ENCODE measurements at places on chromosomes 4 and X.

DNA sequence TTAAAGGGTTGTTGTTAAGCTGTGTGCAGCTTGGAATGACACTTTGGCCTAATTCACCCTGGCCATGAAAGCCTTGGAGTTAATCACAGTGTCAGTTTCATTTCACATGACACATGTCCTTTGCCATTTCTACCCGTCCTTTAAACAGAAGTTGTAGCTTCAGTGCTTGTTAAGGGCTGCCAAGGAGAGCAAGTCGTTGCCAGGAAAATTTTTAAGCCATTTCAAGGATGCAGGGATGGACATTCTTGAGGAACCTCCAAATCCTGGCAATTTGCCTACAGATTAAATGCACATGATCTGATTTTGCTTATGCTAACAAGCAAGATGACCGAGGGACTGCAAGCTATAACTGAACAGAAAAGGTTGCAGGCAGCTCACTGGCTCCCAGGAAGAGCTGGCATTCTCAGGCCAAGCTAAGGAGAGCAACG is 40.5 kb downstream of the SETD7 start:
- DNase-seq: no peak

GRCh38 chr4:152460488-152460887 is 75.4 kb downstream of the FBXW7 start:
- DNase-seq: no peak

- no peak for DNase-seq
Observed at GRCh38 chrX:118847676-118848075, 24.1 kb downstream of the ZCCHC12 start.

- no peak for DNase-seq
Observed at GRCh38 chrX:67673741-67674274, 130.0 kb downstream of the AR start.

DNA sequence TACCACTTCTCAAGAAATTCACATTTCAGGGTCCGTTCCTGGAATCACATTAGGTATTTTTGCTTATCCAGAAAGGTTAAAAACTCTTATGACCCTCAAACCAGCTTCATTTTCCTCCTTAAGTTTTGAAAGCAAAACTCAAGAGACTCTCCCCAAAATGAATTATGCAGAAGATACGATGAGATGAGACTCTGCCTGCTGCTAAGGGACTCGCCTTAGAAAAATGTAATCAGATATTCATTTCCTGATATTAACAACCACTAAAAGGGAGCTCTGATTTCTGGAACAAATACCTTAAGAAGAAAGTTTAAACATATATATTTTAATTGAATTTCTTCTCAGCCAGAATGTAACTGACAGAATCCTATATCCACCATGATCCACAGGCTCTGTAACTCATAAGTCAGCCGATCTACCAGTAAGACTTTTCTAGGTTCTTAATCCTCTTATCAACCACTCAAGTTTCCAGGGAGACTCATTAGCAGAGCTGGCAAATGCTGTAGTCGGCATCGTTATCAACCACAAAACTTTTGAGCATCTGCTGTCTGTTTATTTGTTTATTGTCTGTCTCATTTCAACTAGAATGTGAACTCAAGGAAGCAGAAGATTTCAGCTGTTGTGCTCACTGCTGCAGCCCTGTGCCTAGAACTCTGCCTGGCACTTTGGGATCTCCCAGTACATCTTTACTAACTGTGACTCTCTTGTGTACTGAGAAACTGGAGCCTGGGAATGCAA is 112.5 kb downstream of the LDB2 start:
- DNase-seq: no peak

GRCh38 chrX:43165343-43165920 is 387.5 kb upstream of the PPP1R2C start:
- DNase-seq: no peak

DNA sequence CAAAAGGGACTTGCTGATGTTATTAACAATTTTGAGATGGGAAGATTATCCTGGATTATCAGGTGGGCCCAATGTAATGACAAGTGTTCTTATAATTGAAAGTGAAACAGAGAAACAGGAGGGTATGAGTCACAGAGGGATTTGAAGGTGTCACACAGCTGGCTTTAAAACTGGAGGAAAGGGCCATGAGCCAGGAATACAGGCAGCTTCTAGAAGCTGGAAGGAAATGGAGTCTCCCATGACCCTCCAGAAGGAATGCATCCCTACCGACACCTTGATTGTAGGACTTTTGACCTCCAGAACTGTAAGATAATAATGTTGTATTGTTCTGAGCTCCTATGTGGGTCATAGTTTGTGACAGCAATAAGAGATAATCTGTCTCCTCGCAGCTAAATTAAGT is 98.0 kb upstream of the STIM2 start:
- DNase-seq: no peak

DNA sequence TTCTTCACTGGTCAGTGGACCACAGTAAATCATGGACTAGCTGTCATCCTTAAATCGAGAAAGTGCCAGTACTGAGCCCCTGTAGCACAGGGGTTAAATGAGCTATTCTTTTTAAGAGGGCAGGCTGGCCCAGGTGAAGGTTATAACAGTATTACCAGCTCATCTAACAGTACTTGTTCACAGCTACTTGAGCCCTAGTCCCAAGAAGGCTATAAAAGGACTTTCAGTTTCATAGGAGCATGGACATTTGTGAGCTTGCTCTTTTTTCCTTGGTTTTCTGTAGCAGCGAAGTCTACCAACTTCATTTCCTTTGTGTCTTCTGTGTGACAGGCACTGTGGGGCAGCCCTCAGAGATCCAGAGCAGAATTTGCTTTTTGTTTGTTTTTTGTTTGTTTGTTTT is 61.0 kb downstream of the ARX start:
- DNase-seq: no peak

- DNase-seq: no peak
Observed at GRCh38 chrX:33434256-33435092, 223.1 kb upstream of the DMD start.

GRCh38 chr4:61950625-61951024 is 750.5 kb downstream of the ADGRL3 start:
- no peak for DNase-seq

- DNase-seq: peak; percentile 5
Observed at GRCh38 chr4:173013232-173013930, 155.2 kb upstream of the GALNT7 start.

DNA sequence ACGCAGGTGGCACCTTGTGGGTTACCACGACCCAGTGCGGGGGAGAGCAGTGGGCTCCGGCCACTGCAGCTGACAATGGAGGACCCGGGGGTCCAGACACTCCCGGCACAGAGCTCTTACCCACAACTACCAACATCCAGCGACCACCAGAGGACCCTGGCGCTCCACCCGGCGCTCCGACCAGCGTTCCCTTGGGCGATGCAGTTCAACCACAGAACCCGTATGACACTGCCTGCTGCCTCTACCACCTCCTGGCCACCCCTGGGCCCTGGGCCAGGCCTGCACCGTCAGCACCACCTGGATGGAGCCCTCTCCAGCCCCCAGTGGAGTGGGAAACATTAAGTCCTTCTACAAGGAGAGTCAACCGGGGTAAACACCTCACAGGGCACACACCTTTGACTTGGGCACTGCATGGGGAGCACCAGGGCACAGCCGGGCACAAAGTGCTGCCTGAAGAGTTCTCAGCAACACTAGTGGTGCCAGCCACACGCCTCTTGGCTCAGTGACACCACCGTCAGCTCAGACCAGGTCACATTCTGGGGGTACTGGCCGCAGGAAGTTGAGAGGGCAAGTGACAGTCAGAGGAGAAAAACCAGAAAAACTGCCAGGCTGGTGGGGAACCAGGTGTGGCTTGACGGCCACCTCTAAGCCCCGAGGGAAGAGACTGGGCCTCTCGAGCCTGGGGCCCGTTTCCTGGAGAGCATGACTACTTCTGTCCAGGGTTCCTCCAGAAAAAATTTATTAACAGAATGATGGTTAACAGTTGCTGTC is 2.6 kb downstream of the CTBP1 start:
- DNase-seq: no peak

- DNase-seq: no peak
Observed at GRCh38 chr4:184401397-184402171, 72.8 kb downstream of the IRF2 start.

GRCh38 chr4:40686081-40686913 is 56.6 kb upstream of the RBM47 start:
- DNase-seq: no peak

DNA sequence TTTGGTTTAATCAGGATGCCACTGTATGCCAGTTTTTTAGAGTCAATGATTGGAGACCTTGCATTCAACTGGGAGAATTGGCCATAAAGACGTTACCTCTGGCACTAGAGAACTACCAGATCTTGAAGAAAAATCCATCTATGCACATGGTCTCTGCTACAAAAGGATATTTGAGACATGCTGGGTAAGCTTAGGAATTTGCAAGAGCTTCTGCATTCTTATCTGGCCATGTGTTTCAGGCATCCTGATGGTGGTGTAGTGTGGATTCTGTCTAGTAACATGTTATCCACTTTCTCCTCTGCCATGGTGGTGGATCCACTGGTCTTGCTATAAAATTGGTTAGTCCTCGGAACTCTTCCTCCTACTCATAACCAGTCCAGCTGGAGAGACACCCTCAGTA is 185.3 kb upstream of the WDFY3 start:
- DNase-seq: no peak

All from activated CD8-positive, alpha-beta memory T cell treated with anti-CD3 and anti-CD28 coated beads for 1 hour (primary cell).